ENCODE measurements at places on chromosomes 16 and 17.

DNA sequence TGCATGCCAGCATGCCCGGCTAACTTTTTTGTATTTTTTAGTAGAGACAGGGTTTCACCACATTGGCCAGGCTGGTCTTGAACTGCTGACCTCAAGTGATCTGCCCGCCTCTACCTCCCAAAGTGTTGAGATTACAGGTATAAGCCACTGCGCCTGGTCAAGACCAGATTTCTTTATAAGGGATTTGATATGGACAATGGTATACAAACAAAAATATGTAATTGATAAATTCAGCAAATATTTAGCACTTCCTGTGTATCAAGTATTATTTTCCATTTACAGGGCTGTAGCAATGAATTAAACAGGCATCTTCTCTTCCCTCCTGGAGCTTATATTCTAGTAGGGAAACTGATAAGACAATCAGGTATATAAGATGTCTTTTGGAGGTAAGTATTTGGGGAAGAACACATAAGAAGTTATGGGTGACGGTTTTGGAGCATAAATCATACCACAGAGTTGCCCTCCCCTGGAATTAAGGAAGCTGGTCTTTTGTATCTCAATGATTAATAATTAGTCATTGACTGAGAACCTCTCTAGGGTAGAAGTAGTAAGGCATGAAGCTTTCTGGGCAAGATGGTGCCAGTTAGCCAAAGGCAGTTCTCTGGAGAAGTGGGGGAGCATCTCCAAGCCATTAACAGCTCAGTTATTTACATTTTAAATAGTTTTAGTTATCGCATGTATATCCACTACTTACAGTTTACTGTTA lies 35.8 kb downstream of the TANC2 start:
- no peak for DNase-seq

GRCh38 chr17:59825533-59826322 lies 67.0 kb downstream of the TUBD1 start:
- DNase-seq, result no peak

GRCh38 chr17:19384723-19385391 lies 2.1 kb downstream of the MFAP4 start:
- DNase-seq, result no peak

DNA sequence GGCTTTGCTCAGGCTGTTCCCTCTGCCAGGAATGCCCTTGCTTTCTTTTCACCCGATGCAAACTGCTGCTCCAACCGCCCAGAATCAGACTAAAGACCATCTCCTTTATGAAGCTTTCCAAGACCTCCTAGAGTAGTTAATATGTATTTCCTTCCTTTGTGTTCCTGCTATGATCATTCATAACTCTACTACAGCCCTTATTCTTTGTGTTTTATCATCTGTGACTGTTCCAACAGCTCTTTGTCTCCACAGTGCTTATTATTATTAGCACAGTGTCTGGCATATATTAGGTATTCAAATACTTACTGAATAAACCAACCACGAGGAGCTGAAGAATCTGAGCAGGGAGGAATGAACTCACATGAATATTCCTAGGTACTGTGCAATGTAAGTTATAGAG lies 7.6 kb downstream of the PSME3IP1 start:
- DNase-seq, result no peak

- no peak for DNase-seq
These were observed 1.8 kb downstream of the PIK3R5 start for GRCh38 chr17:8963647-8964258.

DNA sequence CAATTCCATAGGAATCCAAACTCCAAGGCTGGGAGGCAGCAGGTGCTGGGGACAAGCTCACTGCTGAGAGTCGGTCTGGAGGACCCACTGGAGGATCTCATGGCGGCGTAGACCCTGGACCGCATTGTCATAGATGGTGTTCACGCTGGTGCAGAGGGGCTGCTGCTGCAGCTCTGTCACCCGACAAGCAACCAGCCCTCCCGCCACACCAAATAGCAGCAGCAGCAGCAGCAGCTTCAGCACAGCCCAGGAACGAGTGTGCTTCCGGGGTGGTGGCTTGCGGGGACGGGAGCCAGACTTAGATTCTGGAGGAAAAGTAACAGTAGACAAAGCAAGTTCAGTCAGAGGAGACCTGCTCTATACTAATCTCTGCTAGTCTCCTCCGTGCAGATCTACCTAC lies 9.9 kb downstream of the EME1 start:
- DNase-seq, result no peak

DNA sequence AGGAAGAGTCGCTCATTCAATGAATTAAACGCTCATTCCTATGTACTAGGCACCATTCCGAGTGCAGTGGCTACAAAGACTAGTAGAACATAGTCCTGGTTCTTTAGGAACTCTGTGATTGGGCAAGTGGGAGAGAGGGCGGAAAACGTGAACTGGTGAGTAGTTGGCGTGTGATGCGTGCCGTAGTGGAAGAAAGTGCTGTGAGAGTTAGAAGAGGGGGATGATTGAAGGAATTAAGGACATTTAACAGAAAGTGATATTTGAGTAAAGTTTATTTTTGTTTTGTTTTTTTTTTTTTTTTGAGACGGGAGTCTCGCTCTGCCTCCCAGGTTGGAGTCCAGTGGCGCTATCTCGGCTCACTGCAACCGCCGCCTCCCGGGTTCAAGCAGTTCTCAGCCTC lies 7.9 kb upstream of the SLFN14 start:
- DNase-seq, result no peak

GRCh38 chr17:46771561-46772474 lies 46.7 kb downstream of the WNT3 start:
- peak; percentile 11 for DNase-seq

Data from NCI-H345 (cell line).